ENCODE measurements at places on chromosomes 1 and 21.

DNA sequence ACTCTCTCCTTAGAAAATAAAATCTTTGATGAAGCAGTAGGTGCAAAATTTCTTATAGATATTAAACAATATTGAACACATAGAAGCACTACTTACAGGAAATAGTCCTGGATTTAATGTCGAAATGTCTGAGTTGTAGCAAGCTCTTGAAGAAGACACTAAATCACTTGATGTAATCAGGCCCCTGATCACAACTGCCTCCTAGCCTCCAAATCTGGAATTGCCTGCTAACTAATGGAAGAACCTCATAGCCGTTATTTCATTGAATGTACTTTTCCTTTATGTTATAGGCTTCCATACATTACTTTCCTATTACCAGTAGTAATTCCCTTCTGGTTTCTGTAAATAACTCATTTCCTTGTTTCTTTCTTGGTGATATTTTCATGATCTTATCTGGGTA lies 675.7 kb upstream of the CHRM3 start:
- no peak for DNase-seq

DNA sequence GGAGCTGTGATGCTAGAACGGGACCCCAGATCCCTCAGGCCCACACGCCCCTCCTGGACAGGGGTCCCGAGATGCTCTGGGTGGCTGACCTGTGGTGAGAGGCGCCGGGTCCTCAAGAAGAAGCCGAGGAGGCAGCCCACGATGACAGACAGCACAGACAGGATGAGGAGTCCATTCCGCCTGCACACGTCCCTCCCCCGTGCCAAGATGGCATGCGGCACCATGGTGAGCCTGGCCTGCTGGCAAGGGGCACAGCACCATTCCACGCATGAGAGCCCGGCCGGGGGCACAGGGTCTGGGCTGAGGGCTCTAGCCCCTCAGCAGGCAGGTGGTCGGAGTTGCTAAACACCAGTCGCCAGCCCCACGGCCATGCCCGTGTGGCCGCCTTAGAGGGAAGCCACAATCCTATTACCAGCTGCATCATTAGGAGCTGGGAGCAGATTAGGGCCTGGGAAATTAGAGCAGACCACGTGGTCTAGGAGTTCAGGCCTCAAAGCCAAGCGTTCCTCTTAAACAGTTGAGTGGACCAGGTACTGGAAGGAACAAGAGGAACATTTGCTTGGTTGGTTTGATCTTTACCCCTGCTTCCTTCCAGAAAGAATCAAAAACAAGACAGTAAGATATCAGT lies at the start of gene SLC1A7:
TSS of gene SLC1A7 (minus strand) at position 413 of the 628 bp plus-strand sequence. CDS start at position 224, 189 bp downstream.
- DNase-seq = no peak

DNA sequence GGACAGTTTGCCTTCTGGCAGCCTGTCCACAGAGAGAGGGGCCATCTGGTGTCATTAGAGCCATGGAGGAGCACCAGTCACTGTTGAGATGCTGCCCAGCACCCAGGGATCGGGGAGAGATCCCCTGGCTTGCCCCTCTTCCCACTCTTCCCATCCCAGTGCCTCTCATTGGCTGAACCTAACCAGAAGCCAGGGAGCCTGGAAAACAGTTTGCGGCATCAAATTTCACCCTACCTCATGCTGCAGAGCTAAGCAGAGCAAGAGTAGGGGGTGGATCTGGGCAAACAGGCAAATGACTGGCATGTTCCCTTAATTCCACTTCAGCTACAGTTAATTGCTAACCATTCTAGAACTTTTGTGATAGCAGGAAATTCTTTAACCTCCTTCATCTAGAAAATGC lies 19.1 kb downstream of the TRAF5 start:
- DNase-seq = no peak

DNA sequence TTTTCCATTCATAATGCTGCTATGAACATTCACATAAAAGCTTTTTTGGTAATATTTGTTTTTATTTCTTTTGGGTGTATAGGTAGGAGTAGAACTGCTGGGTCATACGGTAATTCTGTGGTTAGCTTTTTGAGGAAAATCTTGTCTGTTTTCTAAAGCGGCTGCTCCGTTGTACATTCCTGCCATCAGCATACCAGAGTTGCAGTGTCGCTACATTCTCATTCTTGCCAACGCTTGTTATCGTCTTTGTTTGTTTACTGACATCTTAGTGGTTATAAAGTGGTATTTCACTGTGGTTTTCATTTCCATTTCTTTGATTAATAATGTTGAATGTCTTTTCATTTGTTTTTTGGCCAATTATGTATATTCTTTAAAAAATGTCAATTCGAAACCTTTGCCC lies 469.8 kb upstream of the ZP4 start:
- DNase-seq = no peak

- DNase-seq = no peak
Observed at GRCh38 chr1:52601991-52602855, at the start of gene GPX7. Gene GPX7, plus strand, starts transcription at chr1:52602371. Its CDS starts 39 bp downstream, at chr1:52602410.

GRCh38 chr1:26887125-26887524 lies 3.0 kb downstream of the GPN2 start:
- DNase-seq = no peak

DNA sequence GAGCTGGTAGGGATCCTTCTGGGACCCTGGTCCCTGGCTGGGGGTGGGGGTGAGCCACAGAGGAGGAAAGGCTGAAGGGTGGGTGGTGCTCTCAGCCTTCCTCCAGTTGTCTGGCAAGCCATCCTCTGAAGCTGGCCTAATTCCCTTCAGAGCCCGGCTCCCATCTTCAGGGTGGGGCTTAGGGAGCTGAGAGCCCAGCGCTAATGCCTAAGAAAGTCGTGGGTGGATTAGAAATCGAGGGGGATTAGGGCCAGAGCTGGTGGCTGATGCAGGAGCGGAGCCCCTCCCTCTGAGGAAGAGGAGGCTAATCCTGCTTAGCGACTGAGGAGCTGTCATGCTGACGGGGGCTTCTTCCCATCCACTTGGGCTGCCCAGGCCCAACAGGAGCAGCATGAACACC lies 30.8 kb upstream of the DMBX1 start:
- DNase-seq = no peak

DNA sequence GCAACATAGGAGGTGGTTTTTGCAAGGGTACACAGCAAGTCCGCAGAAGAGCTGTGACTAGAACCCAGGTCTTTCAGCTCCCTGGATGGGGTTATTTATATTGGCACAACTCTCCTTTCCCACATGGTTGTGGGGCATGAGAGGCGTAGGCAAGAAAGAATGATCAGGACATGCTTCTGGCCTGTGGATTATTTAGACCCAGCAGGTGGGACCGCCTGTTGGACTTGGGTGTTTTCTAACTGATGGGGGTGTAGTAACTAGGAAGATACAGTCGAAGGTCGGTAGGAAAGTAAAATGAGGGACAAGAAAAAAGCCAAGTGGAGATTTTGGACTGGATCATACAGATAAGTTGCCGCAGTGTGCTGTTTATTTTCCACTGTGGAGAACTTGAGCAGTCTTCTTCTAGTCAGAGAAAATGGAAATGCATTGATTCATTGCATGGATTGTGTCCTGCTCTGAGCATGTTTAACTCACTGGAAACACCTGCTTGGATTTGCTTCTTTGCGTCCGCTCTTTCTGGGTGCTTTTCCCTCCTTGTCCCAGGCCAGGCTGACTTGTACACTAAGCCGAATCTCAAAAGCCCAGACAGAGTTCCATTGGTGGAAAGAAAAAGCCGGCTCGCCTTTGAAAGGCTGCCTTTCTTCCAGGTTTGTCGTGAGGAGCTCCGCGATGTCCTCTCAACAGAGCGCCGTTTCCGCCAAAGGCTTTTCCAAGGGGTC lies 592 bp downstream of the CRCT1 start:
- DNase-seq = no peak

GRCh38 chr1:222097588-222097987 lies 355.7 kb upstream of the DUSP10 start:
- no peak for DNase-seq

- no peak for DNase-seq
Observed at GRCh38 chr1:109521002-109521951, 11.8 kb upstream of the AMIGO1 start.

- no peak for DNase-seq
Observed at GRCh38 chr1:207992677-207993236, 81.8 kb upstream of the CD34 start.

GRCh38 chr1:85549834-85550233 lies 30.7 kb upstream of the CCN1 start:
- DNase-seq = no peak

- no peak for DNase-seq
Observed at GRCh38 chr1:169877800-169878491, 15.8 kb downstream of the SCYL3 start.

Data from substantia nigra (tissue), 51 donors.